GM20000 (cell line): ENCODE measurements at places on chromosomes 2 and 18.

DNA sequence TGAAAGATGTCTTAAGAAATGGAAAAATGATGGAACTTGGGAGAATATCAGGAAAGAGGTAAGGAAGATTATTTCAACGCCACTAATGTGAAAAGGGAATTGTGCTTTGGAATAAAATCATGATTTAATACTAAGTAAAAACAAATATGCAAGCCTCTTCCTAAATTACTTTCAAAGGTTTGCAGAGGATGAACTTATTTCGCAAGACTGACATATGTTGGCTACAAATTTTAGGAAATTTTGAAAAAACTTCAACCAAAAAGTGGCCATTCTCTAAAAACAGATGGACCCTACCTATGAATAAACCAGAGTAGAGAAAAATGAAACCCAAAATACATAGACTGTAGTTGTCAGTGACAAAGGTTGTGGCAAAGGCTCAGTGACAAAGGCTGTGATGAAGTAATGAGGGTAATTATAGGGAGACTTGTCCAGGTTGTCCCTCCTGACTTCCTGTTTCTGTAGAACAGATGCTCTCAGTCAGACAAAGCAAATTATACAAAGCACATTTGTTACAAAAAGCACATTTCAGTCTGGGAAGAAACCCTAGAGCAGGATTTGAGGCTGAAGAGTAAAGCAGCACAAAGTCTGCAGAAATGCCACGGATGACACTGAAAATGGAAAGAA, 39.5 kb downstream of the SFT2D3 start:
- no peak for DNase-seq

DNA sequence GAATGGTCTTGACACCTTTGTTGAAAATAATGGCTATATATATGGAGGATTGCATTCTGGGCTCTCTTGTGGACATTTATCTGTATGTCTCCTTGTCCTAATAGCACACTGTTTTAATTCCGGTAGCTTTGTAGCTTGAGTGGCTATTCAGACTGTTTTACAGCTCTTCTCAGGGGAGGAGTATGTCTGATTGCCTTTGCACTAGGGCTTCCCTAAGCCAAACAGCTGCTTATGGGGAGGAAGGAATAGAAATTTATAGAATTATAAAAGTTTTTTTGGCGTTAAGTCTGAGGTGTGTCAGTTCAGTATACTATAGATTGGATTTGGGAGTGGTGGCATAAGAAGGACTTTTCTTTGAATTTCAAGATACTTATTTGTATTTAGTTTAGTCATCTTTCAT, 12.6 kb downstream of the SEH1L start:
- DNase-seq = no peak

DNA sequence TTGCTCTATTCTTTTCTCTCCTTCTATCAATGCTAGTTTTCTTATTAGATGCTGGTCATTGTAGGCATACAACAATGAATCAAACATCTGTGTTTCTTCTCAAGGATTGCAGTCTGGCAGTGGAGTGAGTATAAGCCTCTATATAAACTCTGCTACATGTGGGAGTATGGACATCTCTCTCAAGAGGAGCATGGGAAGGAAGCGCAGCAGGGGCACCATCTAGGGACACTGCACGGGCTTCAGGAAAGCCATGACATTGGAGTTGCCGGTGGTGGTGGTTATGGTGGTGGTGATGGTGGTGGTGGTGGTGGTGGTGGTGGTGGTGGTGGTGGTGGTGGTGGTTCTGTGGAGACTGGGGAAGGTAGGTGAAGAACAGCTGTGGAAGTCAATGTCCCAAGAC, 462.6 kb downstream of the RNF144A start:
- DNase-seq = no peak

DNA sequence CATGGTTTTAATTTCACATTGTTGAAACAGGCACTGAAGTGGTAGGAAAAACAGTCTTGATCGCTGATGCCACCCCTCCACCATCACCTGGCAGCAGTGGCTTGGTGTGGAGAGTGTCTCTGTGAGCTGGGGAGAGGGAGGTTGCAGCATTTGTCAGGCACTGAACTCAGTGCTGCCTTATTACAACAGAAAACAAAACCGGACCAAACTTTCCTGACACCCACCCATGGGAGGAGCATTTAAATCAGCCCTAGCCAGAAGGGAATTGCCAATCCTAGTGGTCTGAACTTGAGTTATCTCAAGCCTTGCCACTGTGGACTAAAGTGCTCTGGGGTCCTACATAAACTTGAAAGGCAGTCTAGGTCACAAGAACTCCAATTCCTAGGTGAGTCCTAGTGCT, 103.0 kb upstream of the LGALSL start:
- DNase-seq = no peak

DNA sequence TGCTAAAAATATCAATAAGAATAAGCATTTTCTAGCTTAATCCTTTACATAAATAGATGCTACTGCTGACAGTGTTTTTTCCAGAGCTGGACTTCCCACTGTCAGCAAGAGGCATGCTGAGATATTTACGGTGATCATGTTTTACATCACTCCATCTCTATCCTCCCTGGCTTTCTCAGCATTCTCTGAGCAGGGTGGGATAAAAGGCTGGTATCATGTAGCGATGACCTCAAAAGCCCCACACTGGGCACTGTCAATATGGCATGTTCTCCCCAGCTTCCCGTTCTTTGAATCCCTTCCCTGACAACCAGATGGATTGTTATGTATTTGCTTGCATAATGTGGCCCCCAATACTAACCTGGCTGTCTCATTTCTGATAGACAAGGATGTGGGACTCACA, 83.2 kb upstream of the EPHA4 start:
- no peak for DNase-seq

- no peak for DNase-seq
These were observed 23.4 kb upstream of the GALNT14 start for GRCh38 chr2:31161637-31162036.

- DNase-seq = no peak
These were observed 295.3 kb upstream of the EPAS1 start for GRCh38 chr2:46001741-46002506.

DNA sequence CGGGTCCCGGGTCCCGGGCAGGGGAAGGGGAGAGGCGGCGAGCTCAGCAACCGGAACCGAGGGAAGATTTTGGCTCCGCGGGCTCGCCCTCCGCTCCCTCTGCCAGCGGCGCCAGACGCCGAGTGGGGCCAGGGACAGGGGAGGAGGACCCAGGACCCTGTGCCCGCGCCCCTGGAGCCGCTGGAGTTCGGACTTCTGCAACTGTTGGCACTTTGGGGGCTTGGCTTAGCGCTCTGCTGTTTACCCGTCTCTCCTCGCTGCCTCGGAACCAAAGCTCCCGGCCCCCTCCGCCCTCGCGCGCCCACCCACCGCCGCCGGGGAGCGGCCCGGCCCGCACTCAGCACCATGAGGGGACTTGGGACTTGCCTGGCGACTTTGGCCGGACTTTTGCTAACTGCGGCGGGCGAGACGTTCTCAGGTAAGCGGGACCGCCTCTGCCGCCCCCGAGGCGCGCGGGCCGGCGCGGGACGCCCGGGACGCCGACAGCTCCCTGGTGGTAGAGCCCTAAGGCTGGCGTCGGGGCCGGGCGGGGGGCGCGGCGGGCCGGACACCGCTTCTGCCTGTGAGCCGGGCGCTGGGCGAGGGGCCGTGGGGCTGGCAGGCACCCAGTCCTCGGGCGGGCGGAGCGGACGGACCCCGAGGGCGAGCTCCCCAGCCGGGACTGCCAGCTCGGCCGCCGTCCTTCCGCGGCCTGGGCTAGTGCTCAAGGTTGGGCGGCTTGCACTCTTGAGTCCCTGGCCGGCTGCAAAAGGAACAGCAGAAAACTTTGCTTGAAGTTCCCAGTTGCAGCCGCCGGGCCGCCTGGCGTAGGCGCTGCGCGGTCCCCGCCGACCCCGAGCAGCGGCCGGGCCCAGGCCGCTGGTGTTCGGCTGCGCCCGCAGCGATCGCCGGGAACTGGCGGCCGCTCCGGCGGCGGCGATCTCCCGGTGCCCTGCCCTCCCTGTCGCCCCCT, 634 bp downstream of the PTPRM start:
- DNase-seq = peak; percentile 45
